ENCODE measurements at places on chromosomes 3 and 15.

DNA sequence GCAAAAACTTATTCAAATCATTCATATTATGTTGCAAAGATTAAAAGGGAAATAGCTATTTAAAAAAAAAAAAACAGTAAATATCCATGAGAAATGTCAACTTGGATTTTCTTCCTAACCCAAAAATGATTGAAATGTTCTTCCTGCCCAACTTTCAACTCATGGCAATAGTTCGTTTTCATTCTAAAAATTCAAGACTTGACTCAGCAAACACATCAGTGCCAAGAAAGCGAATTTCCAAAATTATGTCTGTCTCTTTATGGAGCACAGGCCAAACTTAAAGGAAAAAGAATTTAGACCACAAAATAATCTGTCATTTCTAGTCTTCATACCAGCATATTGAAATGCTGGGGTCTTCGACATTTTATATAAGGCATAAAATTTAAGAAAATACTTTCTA lies 63.7 kb downstream of the MAGI1 start:
- DNase-seq = no peak

DNA sequence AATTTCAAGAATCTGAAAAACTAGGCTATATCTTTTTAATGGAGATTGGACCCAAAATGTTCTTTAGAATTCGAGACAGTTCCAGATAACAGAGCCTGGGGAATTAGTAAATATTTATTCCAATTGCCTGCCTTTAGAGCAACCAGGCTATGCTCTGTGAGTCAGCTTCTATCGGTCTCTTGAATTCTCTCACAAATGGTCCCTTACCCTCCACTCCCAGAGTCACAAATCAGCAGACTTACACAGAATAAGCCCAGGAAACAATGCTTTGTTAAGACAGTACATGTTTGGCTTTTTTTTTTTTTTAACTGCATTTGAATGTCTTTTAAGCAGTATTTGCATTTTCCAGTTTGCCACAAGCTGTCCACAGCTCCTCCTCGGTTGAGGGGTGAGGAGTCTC lies 460.7 kb upstream of the CBLB start:
- DNase-seq = no peak

DNA sequence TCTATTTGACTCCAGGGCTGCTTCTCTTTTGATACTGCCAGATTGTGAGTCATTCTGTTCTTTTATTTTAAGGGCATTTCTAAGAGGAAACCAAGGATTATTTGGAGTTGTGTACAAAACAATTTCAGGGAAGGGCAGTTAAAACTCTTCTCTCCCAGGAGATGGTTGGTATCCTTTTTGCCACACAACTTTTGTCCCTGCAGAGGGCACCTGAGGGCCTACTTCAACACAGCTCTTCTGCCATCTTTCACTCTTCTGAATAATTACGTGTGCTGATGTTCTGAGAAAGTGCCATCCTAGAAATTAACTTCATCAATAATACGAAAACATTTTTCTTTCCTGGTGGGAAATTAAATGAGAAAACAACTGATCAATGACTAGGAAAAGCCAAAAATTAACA lies 75.7 kb upstream of the GADL1 start:
- DNase-seq = no peak

- no peak for DNase-seq
Observed at GRCh38 chr3:191873736-191874135, 412.8 kb downstream of the PYDC2 start.

DNA sequence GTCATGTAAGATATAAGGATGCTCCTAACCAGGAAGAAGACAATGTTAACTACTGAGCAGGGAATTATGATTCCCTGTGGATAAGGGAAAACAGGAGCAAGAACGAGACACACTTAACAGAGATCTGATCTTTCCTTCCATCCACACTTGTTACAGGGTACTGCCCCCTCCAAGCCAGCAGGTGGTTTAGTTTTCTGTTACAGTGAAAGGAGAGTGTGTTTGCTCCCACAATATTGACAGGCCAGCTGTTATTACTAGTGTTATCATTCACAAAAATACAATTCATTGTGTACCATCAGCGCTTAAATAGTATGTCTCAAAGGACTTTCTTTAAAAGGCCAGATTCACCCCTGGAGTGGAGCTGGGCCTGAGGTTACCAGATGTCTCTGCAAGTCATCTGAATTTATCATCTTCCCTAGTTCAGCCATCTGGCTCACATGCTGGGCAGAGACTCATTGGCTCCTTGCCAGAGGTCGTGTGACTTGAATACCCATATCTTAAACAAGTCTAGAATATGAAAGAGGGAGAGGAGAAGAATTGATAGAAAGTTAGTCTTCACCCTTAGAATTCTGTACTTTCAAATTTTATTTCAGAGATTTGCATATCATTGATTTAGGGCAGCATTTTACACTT lies 16.8 kb upstream of the FMN1 start:
- no peak for DNase-seq

- DNase-seq = no peak
Observed at GRCh38 chr15:81924729-81925128, 121.1 kb downstream of the MEX3B start.

DNA sequence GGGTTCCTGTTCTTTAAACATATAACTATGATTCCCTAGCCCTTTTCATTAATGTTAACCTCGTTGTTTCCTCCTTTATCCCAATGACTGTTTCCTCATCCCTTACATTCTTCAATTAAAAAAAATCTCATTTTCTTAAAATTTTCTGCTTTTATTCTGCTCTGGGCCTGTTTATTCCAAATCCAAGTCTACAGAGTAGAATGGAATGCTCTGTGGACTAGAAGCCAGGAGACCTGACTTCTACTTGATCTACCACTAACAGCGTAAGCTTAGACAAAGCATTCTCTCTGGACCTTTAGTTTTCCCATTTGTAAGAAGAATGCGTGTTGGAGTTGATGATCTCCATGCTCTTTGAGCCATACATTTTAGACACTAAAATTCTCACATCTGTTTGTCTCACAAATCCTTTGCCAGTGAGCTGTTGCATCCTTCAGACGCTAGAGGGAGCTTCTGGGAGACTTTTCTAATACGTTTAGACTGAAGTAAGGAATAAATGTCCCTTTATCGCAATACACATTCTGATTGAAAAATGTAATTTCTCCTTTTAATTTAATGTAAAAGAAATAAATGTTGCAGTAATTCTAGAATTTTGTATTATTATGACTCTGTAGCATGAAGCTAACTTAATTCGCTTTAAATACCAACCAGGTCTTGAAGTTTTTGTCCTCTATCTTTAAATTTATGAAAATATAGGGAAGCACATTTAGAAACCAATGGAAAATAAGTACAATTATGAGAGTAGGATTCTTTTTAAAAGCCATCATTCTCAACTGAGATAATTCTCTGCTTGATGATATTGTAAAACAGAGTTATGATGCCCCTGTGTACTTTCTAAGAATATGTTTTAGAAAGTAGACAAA lies 21.7 kb upstream of the GMNC start:
- no peak for DNase-seq

- DNase-seq = peak; percentile 32
Observed at GRCh38 chr3:122067214-122067550, 12.0 kb downstream of the CD86 start.

DNA sequence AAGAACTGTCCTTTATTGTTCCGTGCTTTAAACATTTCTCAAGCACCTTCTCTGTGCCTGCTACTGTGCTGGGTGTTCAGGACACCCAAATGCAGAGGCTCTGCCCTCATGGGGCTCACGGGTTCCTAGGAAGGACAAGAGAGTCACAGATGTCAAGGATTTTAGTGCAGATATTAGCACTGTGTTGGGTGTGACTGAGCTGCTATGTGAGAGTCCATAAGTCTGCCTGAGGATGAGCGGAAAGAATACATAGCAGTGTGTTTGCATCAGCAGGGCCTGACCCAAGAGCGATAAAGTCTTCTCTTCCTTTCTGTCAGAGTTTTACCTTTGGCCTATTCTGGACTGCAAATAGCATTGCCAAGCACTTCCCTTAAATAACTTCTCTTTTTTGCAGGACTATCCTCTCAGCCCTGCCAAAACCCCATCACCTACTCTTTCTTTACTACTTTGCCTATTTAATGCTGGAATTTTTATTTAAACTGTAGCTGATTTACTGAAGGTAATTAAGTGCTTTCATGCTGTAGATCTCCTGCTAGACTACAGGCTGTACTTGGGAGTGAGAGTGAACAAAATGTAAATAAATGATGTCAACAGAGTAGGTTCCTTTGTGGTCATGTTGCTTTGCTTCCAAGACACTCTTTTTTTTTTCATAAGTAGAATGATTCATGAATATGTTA lies 459.4 kb upstream of the TPRG1 start:
- no peak for DNase-seq

DNA sequence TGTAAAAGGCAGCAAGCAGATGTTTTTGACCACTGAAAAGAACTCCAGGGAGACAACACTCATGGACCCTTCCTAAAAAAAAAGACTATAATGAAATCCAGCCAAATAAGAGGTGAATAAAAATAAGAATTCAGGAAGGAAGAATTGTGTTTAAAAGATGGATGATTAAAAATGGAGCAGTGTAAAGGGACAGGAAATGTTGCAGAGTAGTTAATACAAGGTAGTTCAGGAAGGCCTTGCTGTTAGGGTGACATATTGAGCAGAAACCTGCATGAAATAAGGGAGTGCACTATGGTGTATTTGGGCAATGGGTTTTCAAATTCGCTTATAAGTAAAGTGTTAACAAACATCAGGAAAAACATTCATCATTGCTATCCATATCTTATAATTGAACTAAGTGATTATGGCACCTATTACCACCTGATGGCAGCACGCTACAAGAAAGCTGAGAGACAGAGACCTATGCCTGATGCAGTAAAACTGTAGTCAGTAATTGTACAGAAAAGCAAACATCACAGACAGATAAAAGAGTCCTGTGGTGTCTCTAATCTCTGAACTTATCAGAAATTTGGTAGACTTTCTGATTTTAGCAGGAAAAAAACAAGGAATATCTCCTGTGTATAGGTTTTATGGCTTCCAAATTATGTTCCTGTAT lies 5.8 kb upstream of the DBR1 start:
- no peak for DNase-seq

DNA sequence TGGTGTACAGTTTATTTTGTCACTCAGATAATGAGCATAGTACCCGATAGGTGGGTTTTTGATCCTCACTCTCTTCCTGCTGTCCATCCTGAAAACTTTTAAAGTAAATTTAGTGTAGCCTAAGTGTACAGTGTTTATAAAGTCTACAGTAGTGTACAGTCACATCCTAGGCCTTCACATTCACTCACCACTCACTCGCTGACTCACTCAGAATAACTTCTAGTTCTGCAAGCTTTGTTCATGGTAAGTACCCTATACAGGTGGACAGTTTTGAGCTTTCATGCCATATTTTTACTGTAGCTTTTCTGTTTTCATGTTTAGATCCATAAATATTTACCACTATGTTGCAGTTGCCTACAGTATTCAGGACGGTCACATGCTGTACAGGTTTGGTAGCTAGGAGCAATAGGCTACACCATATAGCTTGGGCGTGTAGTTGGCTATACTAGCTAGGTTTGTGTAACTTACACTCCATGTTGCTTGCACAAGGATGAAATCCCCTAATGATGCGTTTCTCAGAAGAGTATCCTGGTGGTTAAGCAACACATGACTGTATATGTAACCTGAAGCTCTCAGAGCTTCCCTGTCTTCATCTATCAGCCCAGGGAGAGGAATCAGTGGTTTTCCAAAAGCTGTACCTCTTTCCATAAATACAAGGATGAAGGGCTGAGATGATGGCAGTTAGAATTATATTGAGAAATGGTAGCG lies 87.6 kb upstream of the SLC25A26 start:
- DNase-seq = no peak

- no peak for DNase-seq
Observed at GRCh38 chr3:45153658-45154437, 7.7 kb upstream of the CDCP1 start.

DNA sequence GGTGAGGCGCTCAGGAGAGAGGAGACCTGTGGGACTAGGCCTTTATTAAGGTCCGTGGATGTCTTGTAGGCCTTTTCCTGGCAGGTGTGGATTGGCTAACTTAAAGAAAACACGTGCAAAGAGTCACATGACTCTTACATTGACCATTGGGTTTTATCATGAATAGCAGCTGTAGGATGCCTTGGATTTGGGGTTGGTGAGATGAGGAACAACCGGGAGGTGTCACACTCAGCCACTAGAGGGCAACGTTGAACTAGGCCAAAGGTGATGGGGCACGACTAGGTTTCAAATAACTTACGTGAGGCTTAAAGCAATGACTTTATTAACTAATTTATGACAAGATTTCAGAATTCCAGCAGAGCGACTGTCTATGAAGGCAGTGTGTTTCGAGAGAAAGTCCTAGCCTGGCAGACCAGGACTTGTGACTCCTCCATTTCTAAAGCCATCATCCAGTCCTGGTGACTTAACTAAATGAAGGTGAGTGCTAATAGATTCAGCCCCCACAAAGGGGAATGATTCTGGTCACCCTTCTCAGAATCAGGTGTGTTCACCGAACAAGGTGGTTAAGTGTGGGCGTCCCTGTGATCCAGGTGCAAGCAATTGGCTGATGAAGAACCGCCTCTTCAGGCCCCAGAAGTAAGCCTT lies 345.6 kb downstream of the MCTP2 start:
- DNase-seq = no peak

GRCh38 chr3:53728606-53729005 lies 117.6 kb downstream of the CHDH start:
- DNase-seq = no peak

DNA sequence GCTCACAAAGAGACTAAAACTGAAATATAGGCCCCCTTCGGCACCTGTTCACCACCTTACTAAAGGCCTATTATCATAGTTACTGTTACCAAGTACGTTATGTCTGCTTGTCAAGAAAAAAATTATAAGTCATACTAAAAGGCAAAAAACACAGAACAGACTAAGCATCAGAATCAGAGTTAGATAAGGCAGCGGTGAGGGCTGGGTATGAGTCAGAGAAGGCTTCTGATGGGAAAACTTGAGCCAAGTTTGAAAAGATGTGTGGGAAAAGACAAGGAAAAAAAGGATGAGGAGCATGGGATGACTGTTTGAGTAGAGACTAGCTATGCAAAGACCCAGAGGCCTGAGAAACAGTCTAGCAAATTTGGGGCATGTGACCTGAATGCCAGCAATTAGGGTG lies 387.2 kb upstream of the SGO1 start:
- no peak for DNase-seq

GRCh38 chr3:184145111-184145524 lies 10.0 kb downstream of the EIF2B5 start:
- DNase-seq = no peak

- no peak for DNase-seq
Observed at GRCh38 chr3:177382944-177383343, 185.7 kb upstream of the TBL1XR1 start.

DNA sequence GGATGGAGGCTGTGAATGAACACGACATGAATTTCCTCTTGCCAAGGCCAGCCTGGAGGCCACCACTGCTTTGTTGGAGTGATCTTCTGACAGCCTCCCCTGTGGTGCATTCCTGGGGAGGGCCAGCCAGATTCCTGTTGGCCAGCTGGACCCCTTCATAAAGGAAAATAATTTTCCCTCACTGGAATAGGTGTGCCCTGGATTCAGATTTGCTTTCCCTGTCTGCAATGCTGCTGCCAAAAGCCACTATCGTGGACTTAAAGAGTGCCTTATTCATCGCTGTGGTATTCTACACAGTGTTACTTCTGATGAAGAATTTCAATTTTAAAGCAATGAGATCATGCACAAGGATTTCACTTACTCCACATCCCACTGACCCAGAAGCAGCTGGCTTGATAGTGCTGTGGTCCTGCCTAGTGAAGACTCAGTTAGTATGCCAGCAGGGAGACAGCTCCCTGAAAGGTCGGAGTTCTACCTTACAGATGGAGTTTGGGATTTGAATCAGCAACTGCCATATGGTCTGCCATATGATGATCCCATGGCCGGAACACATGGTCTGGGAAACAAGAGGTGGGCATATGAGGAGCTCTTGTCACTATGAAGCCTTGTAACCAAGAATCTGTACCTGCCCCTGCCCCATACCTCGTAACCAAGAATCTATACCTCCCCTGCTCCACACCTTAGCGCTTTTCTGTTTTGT lies 145.2 kb downstream of the KLF13 start:
- DNase-seq = no peak

All from T-helper 1 cell (primary cell).